ENCODE measurements at places on chromosomes 13 and 19.

GRCh38 chr19:13825489-13826441, 30.5 kb downstream of the ZSWIM4 start:
- DNase-seq = no peak

DNA sequence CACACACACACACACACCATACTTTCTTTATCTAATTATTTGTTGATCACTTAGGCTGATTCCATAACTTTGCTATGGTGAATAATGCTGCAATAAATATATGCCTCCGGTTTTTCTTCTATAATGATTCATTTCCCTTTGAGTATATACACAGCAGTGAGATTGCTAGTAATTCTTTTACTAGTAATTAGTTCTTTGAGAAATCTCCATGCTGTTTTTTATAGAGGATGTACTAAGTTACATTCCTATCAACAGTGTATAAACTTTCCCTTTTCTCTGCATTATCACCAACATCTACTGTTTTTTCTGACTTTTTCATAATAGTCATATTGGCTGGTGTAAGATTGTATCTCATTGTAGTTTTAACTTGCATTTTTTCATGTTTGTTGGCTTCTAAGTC, 1405.1 kb downstream of the PCDH9 start:
- no peak for DNase-seq

DNA sequence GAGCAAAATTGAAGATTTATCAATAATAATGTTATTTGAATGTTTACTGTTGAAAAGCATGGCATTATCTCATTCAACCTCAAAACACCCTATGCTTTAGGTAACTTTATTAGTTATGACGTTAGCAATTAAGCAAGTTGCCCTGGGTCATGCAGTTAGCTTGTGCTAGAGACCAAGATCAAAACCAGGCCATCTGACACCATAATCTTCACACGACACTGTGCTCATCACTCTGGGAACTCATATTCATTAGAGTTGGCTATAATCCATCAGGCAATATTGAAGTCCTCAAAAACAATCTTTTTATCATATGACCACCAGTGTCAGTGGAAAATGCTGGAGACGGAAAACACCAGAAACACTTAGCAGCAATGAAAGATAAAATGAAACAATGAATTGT, 253.5 kb downstream of the PCDH20 start:
- DNase-seq = no peak

DNA sequence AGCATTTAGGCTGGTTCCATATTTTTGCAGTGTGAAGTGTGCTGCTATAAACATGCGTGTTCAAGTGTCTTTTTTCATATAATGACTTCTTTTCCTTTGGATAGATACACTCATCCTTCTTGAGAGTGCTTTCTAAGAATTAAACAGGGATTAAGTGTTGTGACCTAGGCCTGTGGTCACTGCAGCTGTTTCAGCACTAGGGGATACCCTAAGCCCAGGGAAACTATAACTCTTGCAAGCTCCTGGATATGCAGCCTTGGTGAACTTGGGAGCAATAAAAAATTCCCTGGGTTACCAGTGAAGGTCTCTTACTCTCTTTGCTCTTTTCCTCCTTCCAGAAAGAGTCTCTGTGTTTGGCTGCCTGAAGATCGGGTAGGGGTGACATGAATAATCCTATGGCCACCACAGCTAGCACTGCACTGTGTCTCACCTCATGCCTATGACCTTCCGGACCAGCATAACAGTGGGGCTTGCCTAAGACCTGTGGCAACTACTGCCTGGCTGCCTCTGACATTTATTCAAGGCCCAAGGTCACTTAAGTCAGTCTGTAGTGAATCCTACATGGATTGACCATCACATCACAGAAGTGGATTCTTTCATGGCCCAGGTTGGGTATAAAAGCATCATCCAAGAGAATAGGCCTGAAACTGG, 799.7 kb downstream of the DACH1 start:
- DNase-seq = no peak

DNA sequence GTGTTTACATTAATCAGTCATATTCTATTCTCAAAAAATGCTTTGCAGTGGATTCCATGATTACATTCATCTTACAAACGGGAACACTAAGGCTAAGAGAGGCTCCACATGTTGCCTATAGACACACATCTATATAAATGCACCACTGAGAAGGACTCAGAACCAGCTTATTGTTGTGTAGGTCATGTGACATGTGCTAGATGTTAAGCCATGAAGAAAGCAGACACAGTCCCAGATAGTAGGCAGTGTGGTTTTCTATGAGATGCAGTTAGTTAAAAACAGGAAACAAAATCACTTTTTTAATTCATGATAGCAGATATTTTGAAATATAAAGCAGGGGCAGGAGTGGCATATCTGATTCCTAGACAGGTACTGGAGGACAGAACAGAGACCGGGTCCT, 10.7 kb downstream of the SIGLEC6 start:
- no peak for DNase-seq

DNA sequence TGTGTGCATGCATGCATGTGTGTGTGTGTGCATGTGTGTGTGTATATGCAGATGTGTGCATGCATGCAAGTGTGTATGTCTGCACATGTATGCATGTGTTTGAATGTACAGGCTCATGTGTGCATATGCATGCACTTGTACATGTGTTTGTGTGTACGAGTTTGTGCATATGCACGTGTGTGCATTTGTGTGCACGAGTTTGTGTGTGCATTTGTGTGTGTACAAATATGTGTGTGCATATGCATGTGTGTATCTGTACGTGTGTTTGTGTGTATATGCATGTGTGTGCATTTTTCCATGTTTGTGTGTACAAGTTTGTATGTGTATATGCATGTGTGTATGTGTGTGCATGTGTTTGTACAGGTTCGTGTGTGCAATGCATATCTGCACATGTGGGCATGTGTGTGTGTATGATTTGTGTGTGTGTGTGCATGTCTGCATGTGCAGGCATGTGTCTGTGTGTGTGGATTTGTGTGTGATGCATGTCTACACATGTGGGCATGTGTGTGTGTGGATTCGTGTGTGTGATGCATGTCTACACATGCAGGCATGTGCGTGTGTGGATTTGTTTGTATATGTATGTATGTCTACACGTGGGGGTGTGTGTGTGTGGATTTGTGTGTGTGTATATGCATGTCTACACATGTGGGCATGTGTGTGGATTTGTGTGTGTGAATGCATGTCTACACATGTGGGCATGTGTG, 57.1 kb downstream of the F2RL3 start:
- DNase-seq = no peak

GRCh38 chr13:43514311-43514710, 272.5 kb downstream of the ENOX1 start:
- no peak for DNase-seq

- no peak for DNase-seq
Measured at GRCh38 chr19:12047868-12048267, 4.9 kb downstream of the ZNF878 start.

GRCh38 chr13:113092776-113093579, 12.6 kb upstream of the F7 start:
- DNase-seq = no peak

- DNase-seq = peak; percentile 55
Measured at GRCh38 chr19:46350029-46350757, 3.3 kb downstream of the PPP5C start.

- no peak for DNase-seq
Measured at GRCh38 chr13:30718661-30719524, 16.4 kb upstream of the ALOX5AP start.

DNA sequence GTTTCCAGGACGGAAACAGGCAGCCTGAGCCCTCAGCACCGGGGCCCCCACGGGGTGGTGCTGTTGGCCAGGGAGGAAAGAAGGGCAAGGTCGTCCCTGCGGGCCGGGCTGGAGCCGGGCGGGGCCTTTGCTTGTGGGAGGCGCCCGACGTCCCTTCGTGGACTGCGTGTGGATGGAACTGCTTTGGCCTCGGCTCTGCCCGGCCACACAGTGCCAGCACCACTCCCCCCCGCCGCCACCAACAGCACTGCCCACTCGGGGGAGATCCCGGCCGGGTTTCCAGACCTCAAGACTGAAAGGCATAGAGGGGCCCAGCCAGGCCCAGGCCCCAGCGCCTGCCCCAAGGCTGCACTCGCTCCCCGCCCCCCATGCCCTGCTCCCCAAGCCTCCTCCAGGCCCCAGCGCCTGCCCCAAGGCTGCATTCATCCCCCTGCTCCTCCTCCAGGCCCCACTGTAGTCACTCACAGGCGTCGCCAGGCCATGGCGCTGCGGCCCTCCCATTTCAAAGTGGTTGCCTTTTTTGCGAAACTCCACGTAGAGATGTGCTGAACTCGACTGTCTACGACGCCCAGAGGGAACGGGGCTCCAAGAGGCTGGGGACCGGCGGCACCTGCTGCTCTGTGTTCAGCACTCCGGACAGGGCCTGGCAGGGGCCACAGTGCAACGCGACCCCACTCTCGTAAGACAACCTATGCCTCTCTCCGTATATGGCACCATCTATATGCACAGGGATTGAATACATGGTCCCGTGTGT, 22.5 kb downstream of the C13orf46 start:
- peak; percentile 90 for DNase-seq

GRCh38 chr19:50983625-50984292, at the start of gene KLK7:
KLK7 (minus strand) TSS chr19:50983917; CDS start chr19:50982399, 1,518 bp downstream.
- no peak for DNase-seq

DNA sequence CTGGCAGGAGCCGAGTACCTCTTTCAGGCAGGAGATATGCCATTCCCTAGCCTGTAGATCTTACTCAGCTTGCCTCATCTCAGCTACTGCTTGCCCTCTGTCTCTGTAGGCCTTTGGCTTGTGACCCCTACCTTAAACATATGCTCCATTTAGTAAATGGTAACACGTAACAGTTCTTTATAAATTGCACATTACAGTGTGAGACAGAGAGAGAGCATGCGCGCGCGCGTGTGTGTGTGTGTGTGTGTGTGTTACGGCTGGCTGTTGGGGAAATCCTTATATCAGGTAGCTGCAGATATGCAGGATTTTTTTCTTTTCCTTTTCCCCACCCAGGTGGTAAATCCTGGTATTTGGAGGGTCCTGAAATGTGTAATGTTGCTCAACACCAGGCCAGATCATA, 4.2 kb downstream of the SPINT2 start:
- DNase-seq = no peak

DNA sequence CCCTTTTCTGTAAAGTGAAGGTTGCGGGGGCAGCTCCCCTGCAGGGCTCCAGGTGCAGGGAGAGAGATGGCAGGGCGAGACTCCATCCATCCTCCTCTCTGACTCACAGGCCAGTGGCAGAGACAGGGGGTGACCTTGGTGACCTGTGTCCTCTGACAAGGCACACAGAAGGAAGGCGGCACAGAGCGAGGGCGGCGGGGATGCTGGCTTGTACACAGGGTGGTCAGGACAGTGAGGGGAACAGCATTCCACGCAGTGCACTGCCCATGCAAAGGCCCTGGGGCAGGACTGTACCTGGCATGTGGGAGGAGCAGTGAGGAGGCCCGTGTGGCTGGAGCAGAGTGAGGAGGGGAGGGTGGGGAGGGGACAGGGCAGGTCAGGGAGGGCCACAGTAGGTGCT, 7.7 kb downstream of the NDUFA11 start:
- DNase-seq = no peak
